HFFc6 (cell line): ENCODE measurements at places on chromosomes 11 and 22. TPM values are rescaled to one million over a fixed set of nuclear protein-coding genes. Genes with fewer than 3 reads are reported as not detected.
A peak's percentile ranks its signal among the peaks of the same experiment; 100 is the strongest.

DNA sequence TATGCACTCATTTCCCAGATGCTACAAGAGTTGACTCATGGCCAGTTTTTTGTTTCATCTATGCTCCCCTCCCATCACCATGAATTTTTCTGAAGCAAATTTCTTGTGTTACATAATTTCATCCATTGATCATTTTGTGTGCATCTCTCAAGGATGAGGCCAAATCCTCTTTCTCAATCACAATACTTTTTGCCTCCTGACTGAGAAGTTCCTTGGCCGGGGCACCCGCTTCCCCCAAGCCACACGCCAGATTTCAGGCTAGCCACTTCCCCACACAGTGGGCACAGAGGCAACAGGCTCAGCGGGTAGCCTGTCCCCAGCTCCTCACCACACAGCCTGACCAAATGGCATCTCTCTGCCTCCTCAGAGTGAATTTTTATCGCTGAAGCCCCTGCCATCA lies 9.8 kb upstream of the DSCAML1 start:
- no peak for DNase-seq

DNA sequence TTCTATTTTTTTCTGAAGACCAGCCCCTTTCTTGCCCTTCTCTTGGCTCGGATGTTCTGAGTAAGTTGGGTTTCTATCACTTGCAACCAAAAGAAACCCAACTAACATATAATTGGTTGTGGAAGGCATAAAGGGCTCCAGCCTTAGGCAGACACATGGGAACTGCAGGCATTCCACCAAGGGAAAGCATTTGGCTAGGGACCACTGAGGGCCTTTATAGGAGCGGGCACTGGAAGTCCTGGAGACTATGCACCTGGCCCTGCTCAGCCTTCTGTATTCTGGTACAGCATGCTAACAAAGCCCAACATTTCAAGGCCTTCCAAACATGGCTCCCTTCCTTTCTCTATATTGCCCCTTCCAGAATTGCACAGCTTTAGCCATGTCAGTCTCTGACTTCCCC lies 17.6 kb upstream of the LMO1 start:
- DNase-seq, result no peak

GRCh38 chr11:45577752-45578151 lies 87.7 kb downstream of the CHST1 start:
- no peak for DNase-seq

APOBEC3H gene
- not detected in 3 replicates for total RNA-seq

CCDC157 gene
- 1.5 to 1.9 TPM (median 1.7 TPM) in 3 replicates for total RNA-seq

- DNase-seq, result no peak
These were observed 16.9 kb upstream of the CDC42BPG start for GRCh38 chr11:64861227-64861975.

UPK3A gene
- not detected in 3 replicates for total RNA-seq

DNA sequence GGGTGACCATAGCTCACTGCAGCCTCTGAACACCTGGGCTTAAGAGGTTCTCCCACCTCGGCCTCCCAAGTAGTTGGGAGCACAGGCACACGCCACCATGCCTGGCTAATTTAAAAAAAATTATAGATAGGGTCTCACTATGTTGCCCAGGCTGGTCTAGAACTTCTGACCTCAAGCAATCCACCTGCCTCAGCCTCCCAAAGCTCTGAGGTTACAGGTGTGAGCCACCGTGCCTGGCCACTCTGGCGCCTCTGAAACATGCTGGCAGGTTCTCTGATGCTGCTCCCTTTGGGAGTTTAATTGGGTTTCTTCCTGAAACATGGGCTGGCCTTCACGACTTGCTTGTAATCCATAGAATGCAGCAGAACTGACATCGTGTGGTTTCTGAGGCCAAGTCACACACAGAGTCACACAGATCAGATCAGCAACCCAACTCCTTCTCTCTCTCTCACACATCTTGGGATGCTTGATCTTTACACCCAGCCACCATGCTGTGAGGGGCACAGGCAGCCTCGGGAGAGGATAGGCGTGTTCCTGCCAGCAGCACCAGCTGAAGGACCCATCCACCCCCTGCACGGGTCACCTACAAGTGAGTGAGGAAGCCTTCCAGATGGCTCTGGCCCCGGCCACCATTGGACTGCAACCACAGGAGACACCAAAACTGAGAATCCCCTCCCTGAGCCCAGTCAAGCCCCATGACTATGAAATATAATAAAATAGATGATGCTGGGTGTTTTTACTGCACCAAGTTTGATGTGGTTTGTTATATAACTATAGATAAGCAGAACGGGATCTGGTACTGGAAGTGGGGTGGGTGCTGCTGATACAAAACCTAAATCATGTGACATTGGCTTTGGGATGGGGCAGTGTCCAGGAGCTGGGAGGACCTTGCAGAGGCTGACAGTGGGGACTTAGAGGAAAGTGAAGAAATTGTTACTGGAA lies 3.1 kb upstream of the GSC2 start:
- DNase-seq, result no peak

- no peak for DNase-seq
These were observed 18.8 kb downstream of the SNX19 start for GRCh38 chr11:130897262-130898182.

DNA sequence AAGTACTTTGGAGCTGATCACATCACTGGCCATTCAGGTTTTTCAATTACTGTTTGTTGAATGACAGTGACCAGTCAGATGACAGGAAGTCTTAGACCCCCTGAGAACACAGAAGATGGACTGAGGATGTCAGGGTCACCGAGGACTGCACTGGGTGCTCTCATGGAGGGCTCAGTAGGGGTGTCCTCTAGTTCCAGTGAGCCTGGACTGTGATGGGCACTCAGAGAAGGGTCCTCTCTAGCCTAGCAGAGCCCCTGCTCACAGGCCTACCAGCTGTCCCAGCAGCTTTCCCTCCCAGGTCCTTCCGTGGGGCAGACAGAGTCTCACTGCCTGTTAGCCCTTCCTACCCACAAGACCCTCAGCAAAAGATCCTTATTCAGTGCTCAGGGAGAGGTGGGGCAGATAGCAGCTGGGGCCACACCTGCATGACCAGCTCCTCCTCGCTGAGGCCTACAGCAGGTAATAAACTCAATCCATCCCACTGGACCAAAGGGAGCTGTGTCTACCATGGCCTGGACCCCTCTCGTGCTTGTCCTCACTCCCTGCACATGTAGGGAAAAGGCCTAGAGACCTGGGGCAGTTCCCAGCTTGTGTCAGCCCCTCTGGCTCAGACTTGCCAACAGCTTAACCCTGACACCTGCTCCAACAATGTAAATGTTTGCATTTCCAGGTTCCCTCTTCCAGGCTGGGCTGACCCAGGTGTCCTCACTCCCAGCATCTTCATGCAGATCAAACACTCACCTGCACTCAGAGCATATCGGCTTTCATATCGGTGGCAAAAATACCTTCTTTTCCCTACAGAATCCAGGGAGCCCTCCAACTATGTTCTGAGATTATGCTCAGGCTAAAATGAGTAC lies 25.2 kb upstream of the VPREB1 start:
- no peak for DNase-seq

GRCh38 chr22:39943337-39943736 lies 16.9 kb upstream of the TMA7B start:
- DNase-seq, result no peak

DNA sequence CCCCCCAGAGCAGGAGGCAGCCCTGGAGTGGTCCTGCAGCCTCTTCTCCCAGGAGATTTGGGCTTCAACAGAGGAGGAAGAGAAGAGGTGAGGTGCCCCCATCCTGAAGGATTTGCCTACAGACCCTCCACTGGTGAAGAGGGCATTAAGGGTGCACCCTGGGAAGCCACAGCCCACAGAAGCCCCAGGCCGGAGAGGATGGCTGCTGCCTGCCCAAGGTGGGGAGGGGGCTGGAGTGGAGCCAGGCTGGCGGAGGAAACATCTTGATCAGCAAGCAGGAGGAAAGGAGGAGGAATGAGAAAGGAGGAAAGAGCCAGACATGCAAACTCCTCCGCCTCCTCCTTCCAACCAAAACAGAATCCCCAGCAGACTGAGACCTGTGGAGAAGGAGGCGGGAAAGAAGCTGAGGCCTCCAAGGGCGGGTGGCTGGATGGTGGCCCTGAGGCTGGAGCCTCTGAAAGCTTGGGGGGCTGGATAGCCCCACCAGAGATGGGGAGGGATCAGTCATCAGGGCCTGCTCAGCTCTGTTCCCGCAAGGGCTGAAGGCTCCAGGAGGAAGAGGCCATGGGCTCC lies 31.3 kb downstream of the ARRB1 start:
- no peak for DNase-seq

- no peak for DNase-seq
These were observed 395.0 kb upstream of the CCDC90B start for GRCh38 chr11:83681031-83681781.

- no peak for DNase-seq
These were observed 20.3 kb downstream of the PARVG start for GRCh38 chr22:44200855-44201550.

DNA sequence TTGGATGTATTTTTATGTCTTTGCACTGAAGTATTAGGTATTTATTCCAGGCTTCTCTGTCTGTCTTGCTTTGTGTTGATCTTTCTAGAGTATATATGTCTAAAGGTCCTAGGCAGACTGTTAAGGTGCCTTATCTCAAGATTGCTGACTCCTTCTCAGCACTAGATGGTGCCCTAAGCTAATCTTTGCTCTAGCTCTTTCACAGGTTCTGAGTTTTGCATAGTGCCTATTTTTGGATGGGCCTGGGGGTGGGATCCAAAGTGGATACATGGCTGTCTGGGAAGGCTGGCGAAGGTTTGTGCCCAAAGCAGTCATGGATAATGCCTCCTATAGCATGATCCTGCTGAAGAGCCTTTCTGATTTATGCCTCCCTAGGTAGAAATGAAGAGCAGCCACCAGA lies 154.9 kb downstream of the TRPC6 start:
- peak; percentile 13 for DNase-seq

DNA sequence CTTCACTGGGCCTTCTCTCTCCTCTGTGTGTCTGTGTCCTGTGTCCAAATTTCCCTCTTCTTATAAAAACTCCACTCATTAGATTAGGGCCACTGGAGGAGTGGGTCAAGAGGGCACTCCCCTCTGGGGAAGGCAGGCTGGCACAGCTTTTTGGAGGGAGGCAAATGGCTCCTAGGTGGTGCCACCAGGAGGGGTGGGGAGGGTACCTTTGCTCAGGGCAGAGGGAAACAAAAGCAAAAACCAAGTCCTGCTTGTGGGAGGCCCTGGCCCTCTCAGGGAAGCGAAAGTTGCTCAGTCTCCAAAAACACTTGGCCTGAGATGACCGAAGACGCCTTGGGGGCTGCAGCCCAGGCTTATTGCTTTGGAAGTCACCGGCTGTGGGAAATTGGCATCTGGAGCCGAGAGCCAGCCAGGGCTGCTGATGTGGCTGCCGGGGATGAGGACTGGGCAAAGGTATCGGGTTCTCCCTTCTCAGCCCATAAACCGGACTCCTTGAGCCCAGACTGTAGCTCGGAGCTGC lies 48.2 kb upstream of the ANO1 start:
- no peak for DNase-seq

DNA sequence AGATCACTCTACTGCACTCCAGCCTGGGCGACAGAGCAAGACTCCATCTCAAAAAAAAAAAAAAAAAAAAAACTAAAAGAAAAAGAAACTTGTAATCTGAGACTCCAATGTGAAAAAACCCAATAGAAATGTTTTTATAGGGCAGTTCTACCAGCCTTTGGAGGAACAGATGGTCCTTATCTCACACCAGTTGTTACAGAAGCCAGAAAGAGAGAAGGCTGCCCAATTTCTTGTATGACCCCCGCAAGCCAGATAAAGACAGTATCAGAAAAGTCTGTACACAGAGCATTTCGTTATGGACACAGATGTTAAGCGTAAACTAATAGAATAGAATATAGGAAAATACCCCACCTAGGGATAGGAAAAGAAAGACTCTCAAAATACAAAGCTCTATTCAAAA lies 11.3 kb upstream of the TSGA10IP start:
- DNase-seq, result no peak

FREY1 gene
- total RNA-seq, result 0.74 and 1.2 TPM in 2 replicates

- DNase-seq, result no peak
These were observed 186.3 kb downstream of the IGLL1 start for GRCh38 chr22:23393721-23394320.
